T47D (cell line): ENCODE measurements at places on chromosomes 2 and 18.

- DNase-seq: no peak
These were observed 249.7 kb downstream of the ETAA1 start for GRCh38 chr2:67646714-67647333.

DNA sequence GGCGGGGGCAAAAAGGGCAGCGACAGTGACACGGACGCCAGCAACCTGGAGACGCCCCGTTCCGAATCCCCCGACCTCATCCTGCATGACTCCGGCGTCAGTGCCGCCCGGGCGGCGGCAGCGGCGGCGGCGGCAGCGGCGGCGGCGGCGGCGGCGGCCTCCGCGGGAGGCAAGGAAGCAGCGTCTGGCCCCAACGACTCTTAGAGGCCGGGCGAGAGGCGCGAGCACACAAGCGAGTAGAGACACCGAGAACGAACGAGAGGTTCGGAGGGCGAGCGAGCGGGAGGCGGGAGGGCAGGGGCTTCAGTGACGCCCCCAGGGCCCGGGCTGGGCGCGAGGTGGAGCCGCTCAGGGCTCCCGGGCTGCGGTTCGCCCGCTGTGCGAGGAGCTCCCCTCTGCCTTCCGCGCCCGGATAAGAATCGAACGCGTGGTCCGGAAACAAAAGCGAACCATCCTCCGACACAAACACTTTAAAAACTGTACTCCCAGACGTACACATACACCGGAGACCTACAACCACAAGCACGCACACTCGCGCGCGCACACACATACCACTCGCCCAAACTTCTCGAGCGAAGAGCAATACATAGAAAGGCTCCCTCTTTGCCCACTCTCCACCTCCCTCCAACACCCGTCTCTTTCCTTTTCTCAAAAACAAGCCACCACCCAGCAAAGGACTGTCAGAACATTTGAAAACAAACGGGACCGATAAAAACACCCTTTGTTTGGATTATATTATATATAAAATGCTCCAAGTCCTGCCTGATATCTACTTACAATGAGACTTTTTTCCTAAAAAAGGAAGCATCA is 2.8 kb downstream of the SP9 start:
- DNase-seq: no peak

DNA sequence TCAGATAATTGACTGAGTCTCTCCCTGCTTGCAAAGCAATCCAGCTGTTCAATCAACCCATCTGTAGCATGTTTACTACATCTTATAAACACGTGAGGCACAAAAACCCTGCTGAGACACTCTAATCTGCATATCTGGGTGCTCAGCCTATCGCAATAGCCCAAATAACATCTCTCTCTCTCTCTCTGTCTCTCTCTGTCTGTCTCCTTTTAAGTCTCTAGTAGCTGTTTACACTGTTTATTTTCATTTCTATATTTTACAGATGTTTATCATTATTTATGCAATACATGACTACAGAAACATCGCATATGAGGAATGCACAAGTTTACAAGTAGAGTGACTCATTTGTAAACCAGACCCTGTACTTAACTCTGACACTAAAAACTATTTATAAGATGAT is 422.1 kb upstream of the DSEL start:
- DNase-seq: no peak

DNA sequence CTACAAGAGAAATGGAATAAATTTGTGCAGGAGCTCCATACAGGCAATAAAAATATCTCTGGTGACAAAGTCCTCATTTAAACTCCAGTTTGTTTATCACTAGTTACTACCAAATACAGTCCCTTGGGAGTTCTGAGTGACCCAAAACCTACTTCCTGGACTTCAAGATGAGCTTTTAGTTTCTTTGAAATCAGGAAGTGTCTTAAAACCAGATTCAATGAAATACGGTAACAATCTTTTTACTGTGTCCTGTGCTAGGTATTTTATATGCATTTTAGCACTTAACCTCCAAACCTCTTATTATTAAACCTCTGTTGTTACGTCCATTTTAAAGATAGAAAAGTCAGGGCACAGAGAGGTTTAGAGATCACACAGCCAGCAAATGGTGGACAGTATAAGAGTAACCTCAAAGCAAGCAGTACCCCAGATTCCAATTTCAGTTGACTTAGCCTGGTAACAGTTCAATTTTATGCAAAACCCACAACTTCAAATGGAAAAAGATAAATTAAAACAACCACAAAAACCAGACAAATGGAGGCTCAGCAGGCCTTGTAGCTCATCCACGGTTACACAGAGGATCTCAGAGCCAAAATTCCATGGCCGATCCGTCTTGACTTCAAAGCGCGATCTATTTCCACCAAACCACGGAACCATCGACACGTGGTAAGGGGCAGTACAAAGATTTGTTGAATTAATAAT is 1.3 kb upstream of the KCMF1 start:
- DNase-seq: no peak

DNA sequence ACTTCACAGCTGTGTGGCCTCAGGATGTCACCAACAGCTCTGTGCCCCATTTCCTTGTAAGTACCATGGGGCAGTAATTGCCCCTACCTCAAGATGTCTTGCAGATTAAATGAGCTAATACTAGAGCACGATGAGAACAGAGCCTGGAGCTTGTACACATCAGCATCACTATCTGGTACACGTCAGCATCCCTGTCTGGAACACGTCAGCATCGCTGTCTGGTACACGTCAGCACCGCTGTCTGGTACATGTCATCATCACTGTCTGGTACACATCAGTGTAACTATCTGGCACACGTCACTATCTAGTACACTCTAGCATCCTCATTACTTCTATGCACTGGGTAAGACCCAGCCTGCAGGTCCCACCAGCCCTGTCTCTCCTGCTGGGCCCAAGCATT is 37.2 kb downstream of the AQP12A start:
- no peak for DNase-seq

DNA sequence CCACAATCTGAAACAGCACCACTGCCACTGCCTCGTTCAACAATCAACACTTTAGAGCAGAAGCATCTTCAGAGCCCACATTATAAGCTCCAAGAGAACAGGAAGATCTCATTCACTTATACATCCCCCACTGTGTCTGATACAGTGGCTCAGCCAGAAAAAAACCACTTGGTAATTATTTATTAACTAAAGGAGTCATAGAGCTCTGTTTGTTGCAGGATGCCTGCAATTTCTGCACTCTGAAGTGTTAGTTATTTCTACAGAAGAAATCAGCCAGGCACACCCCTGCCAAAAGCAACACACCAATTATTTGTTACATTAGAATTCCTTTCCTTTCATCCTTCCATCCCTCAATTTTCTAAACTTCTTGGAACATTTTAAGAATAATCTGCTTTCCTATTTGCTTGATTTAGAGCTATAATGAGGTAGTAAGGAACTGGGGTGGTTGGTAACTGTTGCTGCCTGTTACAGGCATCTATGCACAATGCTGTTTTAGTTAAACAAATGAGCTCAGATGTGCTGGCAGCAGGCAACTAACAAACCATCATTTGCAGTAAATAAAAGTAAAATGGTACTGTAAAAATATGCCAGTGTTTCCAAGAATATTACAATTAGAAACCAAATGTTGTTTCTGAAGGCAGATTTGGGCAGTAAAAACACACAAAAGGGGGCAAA is 59.9 kb downstream of the DYM start:
- DNase-seq: no peak

DNA sequence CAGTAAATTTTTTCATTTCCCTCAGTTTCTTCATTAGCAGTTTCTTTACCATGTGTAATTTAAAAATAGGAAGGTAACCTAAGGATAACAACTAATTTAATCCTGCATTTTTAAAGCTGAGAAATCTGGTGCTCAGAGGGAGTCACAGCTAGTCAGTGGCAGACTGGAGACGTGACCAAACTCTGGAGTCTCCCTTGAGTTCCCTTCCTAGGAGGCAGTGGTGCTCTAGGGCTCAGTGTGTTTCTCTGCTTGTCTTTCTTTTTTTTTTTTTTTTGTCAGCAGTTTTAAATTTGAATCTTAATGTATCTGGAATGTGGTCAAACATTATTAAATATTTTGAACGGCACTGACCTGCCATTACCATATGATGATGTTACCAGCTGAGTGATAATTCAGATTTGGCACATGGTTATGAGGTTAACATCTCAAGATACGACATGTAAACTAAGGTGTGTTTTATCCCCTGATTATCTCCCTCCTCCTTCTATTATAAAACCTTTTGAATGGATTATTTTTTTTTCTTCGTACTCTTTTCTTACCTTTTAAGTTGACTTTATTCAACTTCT is 226.2 kb downstream of the GALNT13 start:
- DNase-seq: no peak

GRCh38 chr2:28219758-28220368 is 172.8 kb upstream of the FOSL2 start:
- no peak for DNase-seq

- no peak for DNase-seq
These were observed 16.4 kb upstream of the CHMP1B start for GRCh38 chr18:11834772-11835171.

DNA sequence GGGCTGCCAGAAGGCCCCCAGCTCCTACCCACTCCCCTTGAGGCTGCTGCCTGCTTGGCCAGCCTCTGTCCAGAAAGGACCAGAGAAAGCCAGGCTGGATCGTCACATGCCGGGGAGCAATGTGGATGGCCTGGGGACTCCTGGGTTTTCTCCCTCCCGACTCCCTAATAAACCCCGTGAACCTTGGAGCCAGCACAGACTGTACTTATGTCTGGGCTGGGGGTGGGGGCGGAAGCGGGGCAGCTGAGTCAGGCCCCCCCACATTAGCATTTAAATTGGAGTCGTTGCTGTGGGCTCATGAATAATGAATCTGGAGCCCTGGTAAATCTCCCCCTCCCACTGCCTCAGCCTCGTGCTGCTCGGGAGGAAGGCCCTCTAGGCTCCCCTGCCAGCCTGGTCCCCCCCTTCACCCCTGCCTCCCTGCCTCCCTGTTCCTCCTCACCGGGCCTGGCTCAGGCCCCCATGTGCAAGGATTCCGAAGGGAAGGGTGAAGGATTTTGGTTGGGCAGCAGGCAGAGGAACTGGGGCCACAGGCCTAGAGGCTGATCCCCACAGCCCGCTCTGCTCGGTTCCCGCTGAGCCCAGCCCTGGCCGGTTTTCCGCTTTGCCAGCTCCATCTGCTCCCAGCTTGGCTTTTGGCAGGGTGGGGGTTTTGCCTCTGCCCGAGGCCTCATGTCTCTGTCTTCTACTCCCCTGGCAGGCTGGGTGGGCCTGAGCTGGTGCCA is 7.3 kb upstream of the ASIC4 start:
- no peak for DNase-seq

- no peak for DNase-seq
These were observed 669.7 kb downstream of the TDRD15 start for GRCh38 chr2:21793461-21793860.

GRCh38 chr2:160561551-160562295 is 68.1 kb upstream of the RBMS1 start:
- DNase-seq: peak; percentile 32

DNA sequence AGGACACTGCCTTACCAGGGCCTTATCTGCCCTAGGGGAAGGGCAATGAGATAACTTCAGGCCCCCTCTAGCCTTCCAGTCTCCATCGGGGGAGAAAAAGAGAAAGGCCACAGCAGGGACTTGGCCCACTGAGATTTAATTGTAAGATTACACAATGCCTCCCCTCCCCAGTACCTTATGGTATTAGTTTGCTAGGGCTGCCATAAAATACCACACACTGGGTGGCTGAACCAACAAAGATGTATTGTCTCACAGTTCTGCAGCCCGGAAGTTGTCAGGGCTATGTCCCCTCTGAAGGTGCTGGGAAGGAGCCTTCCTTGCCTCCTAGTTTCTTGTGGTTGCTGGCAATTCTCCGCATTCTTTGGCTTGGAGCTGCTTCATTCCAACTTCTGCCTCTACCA is 34.8 kb upstream of the SPATA3 start:
- DNase-seq: no peak

DNA sequence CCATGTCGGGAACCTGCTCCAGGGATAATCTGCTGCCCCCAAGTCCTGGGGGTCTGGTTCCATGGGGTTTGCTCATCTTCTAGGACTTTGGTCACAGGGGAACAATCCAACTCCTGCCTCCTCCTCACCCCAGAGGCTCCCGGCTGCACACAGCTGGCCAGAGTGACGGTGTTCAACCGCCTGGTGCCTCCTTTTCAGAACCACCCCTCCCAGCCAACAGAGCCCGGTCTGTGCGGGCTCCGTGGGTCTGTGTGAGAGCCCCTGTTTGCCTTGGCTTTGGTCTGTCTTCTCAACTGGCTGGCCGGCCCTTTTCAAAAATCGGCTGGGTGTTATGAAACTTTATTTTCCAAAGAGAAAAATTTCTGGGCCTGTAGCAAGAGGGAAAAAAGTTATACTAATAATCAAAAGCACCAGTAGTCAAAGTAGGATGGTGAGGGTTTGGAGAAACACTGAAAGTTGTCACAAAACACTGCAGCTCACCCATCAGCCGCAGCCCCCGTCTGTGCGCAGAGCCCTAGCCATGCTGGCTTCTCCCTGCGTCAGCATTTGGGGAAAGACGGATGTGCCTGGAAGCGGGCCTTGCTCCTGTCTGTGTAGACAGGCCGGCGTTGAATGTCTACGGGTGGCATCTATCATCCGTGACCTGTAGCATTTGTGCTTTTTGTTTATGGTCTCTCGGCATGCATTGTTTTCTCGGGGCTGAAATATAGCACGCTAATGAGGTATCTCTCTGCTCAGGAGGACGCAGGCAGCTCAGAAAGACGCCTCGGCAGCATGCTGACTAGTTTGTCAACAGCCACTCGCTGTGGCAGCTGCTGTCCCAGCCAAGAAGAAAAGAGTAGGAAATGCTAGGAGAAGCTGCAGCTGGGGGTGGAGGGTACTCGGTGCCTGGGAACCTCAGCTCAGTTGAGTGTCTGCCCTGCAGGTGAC is 138.6 kb downstream of the GLI2 start:
- no peak for DNase-seq

DNA sequence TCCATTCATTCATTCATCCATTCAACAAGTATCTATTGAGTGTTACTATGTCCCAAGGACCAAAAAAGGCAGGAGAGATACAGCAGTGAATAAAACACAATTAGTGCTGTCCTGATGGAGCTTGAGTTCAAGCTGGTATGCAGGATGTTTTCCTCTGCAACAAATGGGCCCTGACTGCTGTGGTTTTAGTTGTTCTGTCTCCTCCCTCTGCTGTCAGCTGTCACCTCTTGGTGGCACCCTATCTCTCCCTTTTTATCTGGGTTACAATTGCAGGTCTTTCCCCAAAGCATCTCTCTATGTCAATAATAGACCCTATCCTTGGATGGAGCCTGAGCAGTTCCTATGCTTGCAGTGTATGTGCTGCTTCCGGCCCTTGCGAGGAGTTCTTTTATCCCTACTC is 304.8 kb downstream of the PDE11A start:
- no peak for DNase-seq

DNA sequence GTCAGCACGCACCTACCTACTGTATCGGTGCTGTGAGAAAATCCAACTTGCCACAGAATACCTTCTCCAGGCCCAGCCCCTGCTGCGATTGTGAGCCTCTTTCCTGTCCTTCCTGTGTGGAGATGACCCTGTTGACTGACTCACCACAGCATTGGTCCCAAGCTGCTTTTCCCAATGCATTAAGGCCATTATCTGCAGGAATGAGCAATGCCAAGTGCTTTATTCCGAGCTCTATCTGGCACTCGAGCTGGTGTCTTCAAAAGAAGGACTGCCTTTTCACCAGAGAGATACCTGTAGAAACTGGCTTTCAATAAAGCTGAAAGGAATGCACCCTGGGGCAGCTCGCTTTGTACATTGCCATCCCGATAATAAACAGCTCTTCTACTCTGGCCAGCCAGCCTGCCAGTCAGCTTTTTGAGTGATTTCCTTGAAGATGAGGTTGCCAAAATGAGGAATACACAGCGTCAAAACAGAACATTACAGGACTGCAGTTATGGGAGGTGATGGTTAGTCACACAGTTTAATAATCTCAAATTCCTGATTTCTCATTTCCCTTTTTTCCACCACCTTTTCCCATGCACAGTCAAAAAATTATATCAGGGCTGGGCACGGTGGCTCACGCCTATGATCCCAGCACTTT is 8.3 kb upstream of the RNF103 start:
- no peak for DNase-seq

GRCh38 chr18:13868501-13869271 is 44.7 kb downstream of the MC5R start:
- no peak for DNase-seq
